Activated CD8-positive, alpha-beta T cell treated with anti-CD3 and anti-CD28 coated beads, Interleukin-2, amount 10 ng/mL, durations not matched to agents 7 days and 5 days (primary cell): ENCODE measurements at places on chromosomes 1 and 21. TPM values are rescaled to one million over a fixed set of nuclear protein-coding genes. Genes with fewer than 3 reads are reported as not detected.
A peak's percentile ranks its signal among the peaks of the same experiment; 100 is the strongest.

Gene FMO2
- not detected for total RNA-seq

Gene BSND
- 0.05 TPM for total RNA-seq

Gene CA6
- total RNA-seq = 6.3 TPM

- peak overlapping the region; percentile 67 for H3K27ac ChIP-seq
- no peaks in the 10 kb centered on the region for H3K27me3 ChIP-seq
- peak; percentile 46 for DNase-seq
- H3K4me1 ChIP-seq = peaks cover 47% of the 10 kb centered on the region
These were observed 12.2 kb downstream of the TXNIP start for GRCh38 chr1:145983960-145984830.

- no peak for DNase-seq
- peak overlapping the region; percentile 97 for H3K27ac ChIP-seq
- H3K36me3 ChIP-seq = peaks cover 30% of the 10 kb centered on the region
- peak overlapping the region; percentile 59 for H3K4me3 ChIP-seq
- H3K27me3 ChIP-seq = no peaks in the 10 kb centered on the region
- H3K4me1 ChIP-seq = peaks cover 72% of the 10 kb centered on the region
These were observed 5.0 kb downstream of the SHISAL2A start for GRCh38 chr1:52637946-52638345.

DNA sequence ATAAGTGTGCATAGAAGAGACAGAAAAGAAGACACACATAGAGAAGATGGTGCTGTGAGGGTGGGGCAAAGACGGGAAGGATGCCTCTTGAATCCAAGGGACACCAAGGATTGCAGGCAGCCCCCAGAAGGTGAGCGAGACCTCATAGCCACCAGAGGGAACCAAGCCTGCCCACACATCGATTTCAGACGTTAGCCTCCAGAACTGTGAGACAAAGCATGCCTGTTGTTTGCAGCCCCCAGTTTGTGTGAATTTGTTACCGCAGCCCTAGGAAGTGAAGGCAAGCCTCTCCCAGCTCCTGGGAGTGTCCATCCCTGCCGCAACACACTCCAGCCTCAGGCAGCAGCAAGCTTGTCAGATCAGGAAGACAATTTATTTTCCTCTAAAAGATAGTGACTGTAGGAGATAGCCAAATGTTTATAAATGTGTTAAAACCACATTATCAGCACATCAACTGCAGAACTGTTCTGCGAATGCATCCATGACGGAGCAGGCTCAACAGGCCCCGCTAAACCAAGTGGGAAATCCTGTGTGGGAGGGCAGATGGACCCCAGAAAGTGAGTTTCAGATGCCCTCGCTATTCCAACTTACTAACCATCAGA is 543.3 kb downstream of the MATN1 start:
- H3K4me1 ChIP-seq = no peaks in the 10 kb centered on the region
- H3K4me3 ChIP-seq = no peak overlapping the region
- no peak overlapping the region for H3K27ac ChIP-seq
- DNase-seq = no peak
- peaks cover 11% of the 10 kb centered on the region for H3K27me3 ChIP-seq

GRCh38 chr1:93776728-93777127 is 95.1 kb upstream of the BCAR3 start:
- no peak for DNase-seq
- H3K4me3 ChIP-seq = no peak overlapping the region
- H3K4me1 ChIP-seq = no peaks in the 10 kb centered on the region
- H3K27me3 ChIP-seq = peaks cover 14% of the 10 kb centered on the region

GRCh38 chr1:96536581-96536980 is 185.0 kb upstream of the PTBP2 start:
- H3K27me3 ChIP-seq = no peaks in the 10 kb centered on the region
- H3K4me3 ChIP-seq = no peak overlapping the region
- no peaks in the 10 kb centered on the region for H3K36me3 ChIP-seq
- no peaks in the 10 kb centered on the region for H3K4me1 ChIP-seq
